Right forelimb (tissue), 1 donor: ENCODE measurements at places on chromosomes 1 and 21.
A peak's percentile ranks its signal among the peaks of the same experiment; 100 is the strongest.

- DNase-seq, result peak; percentile 86
Measured at GRCh38 chr21:33403786-33404585, 773 bp downstream of the IFNGR2 start.

DNA sequence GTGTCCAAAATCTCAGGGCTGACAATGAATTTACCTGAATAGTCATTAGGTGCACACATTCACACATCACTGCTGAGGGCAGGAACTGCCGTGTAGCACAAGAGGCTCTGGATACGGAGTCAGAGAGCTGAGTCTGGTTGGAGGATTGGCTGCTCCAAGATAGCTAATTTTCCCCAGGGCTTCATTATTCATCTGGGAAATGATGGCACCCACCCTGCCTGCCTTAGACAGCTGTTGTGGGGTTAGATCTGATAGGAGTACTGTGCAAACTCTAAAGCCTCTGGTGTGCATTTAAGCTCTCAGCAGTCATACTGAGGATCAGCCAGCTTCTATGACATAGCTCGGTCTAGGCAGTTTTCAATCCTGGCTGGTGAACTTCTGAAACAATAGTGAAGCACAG lies 67.0 kb downstream of the LMX1A start:
- DNase-seq, result no peak

DNA sequence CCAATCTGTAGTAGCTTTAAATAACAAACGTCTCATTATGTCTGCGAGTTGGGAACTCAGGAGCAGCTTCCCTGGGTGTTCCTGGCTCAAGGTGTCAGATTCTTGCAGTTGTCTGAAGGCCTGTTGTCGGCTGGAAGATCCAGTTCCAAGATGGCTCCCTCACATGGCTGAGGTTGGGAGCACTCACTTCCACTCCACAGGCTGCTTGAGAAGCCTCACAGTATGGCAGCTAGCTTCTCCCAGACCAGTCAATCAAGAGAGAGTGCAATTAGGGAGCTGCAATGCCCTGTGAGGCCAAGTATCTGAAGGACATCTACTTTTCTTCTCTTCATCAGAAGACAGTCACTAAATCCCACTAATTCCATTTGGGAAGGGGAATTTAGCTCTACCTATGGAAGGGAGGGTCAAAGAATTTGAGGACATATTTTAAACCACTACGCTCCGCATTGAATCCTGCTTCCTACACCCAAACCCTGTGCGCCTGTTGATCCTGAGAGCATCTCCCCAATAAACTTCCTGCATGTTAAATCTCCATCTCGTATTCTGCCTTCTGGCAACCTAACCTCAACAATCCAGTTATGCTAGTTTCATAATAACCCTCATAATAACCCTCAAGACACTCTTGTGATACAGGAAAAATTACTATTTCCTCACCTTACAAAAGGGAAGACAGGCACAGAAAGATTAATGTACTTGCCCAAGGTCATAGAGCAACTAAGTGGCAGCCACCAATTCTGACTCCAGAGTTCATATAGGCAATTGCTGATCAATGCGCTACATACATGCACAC lies 3.6 kb upstream of the VPS26C start:
- DNase-seq, result no peak

GRCh38 chr1:235586413-235586812 lies 63.2 kb downstream of the GNG4 start:
- no peak for DNase-seq

DNA sequence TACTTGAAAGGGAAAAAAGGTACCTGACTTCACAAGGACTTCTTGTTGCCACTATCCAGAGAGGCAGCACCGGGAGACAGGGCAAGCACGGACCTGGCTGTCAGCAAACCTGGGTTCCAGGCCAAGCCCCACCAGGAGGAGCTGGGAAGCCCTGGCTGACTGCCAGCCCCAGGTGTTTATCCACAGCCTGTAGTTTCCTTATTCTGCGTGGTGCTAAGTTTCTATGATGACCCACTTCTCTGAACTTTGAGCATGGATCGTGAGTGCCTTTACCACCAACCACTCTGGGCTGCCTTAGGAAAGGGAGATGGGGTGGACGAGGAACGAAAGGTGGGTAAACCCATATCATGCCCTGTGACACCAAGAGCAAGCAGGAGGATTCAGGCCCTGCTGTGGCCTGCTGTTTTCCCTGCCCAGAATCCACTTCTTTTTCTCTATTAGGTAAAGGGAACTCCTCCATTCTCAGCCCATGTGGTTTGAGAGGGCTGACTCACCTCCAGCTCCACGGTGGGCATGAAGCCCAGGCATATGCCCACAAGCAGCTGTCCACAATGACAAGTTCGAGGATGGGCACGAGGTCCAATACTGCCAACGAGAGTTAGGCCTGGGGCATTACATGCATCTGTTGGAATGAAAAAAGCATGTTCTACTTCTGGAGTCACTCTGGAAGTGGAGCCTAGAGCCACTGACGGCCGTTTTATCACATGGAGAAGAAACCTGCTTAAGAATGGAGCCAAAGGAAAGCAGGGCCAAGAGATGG lies 20.3 kb downstream of the TSPAN2 start:
- no peak for DNase-seq

GRCh38 chr1:2382621-2383361 lies 8.6 kb downstream of the MORN1 start:
- DNase-seq, result no peak

DNA sequence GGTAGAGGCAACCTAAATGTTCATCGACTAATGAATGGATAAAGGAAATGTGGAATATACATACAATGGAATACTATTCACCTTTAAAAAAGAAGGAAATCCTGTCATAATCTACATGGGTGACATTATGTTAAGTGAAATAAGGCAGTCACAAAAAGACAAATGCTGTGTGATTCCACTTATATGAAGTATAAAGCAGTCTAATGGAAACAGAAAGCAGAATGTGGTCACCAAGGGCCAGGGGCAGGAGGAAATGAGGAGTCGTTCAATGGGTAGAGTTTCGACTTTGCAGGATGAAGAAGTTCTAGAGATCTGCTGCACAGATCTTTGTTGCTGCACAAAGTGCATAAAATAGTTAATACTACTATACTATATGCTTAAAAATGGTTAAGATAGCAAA lies 7.8 kb downstream of the DIPK1A start:
- no peak for DNase-seq

DNA sequence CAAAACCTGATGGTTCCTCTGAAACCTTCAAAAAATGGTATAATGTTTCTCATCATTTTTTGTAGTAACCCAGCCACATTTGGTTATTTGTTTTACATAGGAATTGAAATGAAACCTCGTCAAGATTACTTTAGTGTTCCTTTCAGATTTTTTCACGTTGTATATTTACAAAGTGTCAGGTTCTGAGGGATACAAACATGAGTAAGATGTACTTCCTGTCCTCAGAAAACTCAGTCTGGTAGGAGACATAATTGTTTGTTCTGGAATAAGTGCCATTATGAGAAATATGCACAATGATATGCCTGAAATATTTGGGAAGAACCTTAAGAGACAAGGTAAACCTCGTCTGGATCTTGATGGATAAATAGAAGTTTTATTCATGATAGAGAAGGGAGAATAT lies 145.5 kb downstream of the USP25 start:
- no peak for DNase-seq

- peak; percentile 80 for DNase-seq
Measured at GRCh38 chr1:112674986-112675727, 698 bp downstream of the MOV10 start.

DNA sequence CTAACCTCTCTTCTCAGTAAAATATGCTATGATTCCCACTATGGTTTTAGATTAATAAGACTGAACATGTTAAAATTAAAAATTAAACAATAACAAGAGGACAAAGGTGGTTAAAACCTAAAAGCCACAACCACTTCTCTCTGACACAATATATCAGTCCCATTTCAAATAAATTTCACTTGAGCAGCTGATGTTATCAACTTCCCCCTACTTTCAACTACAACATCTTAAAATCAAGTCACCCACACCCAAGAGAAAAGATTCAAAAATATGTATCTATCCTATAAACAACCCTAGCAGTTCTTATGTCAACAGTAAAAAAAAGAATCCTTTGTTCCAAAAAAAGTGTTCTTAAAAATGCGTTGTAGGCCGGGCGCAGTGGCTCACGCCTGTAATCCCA lies 7.5 kb downstream of the PUM1 start:
- no peak for DNase-seq

DNA sequence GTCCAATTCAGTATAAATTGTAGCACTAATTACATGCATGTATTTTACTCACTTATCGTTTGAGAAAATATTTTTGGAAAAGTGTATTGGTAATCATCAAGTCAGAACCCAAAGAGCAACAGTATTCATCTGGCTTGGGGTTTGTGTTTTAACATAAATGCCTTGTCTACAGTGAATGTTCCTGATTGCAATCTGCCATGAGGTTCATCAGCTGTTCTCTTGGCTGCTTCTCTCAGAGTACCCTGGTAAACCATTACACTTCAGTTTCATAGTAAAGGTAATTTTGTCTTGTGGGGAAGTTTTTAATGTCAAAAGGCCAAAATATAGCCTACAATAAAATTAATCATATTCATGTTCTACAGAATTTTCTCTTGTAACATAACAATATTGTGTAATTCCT lies 150.3 kb downstream of the IFI44 start:
- no peak for DNase-seq

DNA sequence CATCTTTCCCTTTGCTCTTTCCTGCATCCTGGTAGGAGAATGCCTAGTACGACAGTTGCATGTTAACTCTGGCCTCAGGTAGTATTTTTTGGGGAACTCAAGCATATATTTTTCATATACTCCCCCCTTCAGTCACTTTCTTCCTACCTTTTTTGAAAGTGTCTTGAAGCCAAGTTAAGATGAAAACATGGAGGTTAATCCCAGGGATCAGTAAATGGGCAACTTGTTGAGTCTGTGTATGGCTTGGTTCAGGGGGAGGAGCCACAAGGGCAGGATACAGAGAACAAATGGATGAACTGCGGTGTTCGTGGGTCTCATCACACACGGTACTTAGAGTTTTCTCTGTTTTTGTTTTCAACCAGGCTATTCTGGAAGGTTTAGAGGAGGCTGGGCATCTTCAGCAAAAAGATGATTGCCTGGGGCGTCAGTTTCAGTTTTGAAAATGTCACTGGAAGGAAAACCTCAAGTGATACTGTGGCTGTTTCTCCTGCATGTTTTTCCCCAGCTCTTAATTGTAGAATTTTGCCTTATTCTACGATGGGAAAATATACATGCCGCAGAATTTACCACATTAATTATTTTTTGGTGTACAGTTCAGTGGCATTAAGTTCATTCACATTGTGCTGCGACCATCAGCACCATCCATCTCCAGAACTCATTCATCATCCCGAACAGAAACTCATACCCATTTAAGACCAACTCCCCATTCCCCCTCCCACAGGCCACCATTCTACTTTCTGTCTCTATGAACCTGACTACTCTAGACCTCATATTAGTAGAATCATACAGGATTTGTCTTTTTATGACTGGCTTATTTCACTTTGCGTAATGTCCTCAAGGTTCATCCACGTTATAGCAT lies 71.5 kb downstream of the MAP10 start:
- DNase-seq, result no peak

DNA sequence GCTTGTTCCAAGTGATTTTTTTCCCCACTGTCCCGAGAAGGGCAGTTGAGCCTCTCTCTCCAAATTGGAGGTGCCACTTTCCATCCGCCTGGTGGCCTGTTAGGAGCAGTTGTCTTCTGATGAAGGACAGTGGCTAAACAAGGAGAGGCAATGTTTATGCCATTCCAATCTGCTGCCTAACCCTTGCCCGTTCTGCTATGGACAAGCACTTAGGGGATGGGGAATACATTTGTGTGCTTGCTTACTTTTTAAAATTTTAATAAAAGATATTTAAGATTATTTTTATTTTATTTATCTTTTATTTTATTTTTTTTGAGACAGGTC lies 12.0 kb downstream of the COQ8A start:
- DNase-seq, result no peak

- DNase-seq, result peak; percentile 93
Measured at GRCh38 chr1:27830621-27831440, at the start of gene PPP1R8. PPP1R8 (plus strand) TSS chr1:27830782; CDS start chr1:27830836, 54 bp downstream.

- DNase-seq, result no peak
Measured at GRCh38 chr1:36913484-36914060, 120.7 kb downstream of the GRIK3 start.

- DNase-seq, result peak; percentile 48
Measured at GRCh38 chr1:216750031-216750627, 26.9 kb upstream of the ESRRG start.

- DNase-seq, result no peak
Measured at GRCh38 chr1:106926803-106927582, 129.5 kb upstream of the PRMT6 start.

- no peak for DNase-seq
Measured at GRCh38 chr1:174666248-174666647, 218.5 kb downstream of the GPR52 start.
